ENCODE measurements at places on chromosomes 5 and 9.

DNA sequence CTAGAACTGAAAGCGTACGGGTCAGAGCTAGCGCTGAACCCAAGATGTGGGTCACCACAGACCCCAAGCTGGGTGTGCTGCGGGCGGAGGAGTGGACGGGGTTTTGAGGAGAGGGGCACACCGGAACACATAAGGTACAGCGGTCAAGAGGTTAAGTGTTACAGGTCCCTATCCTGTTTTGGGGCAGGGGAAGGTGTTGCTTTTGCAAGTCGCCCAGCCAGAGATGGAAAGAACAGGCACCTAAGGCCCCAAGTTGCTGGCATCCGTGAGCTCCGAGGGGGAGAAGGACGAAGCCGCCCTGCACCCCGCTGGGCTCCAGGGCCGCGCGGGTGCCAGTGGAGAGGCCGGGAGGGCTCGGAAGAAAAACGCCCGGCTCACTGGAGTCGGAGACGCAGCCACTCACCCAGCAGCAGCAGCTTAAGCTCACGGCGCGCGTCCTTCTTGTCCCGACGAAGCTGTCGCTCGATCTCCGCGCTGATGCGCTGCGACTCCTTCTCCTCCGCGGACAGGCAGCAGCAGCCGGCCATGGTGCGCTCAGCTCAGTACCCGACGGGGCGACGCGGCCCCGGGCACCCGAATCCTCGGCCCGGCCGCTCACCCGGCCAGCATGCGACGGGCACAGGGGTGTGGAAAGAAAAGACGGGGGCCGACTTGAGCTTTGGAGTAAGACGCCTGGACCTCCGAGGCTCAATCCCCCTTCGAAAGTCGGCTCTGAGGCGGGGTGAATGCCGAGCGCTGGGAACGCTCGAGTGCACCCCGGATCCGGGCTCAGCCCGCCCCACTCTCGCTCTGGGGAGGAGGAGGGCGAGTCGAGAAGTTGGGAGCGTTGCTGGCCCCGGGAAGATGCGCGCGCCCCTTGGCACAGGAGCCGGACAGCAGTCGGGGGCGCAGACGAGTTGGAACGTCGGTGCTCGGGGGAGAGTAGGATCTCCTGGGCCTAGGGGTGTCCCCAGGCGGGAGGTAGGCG, 572 bp downstream of the GNA14 start:
- no peak for DNase-seq

- no peak for DNase-seq
Observed at GRCh38 chr9:127658428-127658827, 46.4 kb downstream of the STXBP1 start.

DNA sequence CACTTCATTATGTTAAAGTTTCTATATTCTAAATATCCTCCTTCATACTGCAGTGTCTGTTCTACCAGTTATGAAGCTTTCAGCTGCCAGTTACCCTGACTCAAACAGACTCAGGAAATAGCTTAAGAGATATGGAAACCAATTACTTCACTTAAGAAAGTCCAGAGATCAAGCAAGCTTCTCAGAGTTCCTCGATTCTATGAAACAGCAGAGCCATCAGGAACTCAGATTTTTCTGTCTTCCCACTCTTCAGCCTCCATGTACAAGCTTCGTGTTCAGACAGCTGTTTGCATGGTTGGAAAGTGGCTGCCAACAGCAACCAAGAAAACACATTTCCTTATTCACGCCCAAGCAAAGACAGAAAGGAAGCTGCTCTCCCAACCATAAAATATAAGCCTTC, 216.1 kb downstream of the ACTL7B start:
- no peak for DNase-seq

- peak; percentile 42 for DNase-seq
Observed at GRCh38 chr9:114504341-114505186, 709 bp downstream of the WHRN start.

- DNase-seq, result no peak
Observed at GRCh38 chr5:178339272-178339671, 106.7 kb upstream of the PHYKPL start.

GRCh38 chr5:59139695-59140094, 556.8 kb downstream of the RAB3C start:
- DNase-seq, result no peak

GRCh38 chr5:74541381-74541781, 99.1 kb downstream of the ENC1 start:
- DNase-seq, result no peak

All from CD4-positive, alpha-beta memory T cell (primary cell).